Activated T-helper 1 cell treated with anti-CD3 and anti-CD28 coated beads, Interleukin-2, amount 50 U/mL, for 16 hours (primary cell): ENCODE measurements at places on chromosomes 2 and 18.

DNA sequence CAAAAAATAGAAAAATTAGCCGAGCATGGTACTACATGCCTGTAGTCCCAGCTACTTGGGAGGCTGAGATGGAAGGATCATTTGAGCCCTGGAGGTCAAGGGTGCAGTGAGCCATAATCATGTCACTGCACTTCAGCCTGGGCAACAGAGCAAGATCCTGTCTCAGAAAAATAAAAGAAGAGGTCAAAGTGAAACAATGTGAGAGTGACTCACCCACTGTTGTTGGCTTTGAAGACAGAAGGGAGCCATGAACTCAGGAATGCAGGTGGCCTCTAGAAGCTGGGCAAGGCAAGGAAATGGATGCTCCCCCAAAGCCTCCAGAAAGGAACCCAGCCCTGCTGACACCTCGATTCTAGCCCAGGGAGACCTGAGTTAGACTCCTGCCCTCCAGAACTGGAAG is 3.7 kb upstream of the TMEM214 start:
- no peak for DNase-seq

GRCh38 chr2:85231952-85232351 is 95.8 kb downstream of the TGOLN2 start:
- no peak for DNase-seq

DNA sequence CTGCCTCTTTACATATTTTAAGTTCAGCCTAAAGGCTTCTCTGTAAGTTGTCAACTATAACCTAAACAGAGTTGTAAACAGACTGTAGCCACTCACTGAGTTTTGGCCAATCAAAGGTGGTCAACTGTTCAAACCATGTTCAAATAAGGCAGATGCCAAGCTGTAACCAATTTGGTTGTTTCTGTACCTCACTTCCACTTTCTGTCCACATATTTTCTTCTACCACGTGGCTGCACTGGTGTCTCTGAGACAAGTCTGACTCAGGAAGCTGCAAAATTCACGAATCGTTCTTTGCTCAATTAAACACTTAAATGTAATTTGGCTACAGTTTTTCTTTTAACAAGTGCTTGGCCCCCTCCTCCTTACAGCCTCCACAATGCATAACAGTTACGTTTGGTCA is 555.2 kb downstream of the CNTNAP5 start:
- DNase-seq, result no peak

- DNase-seq, result no peak
These were observed 1.1 kb downstream of the MAPK4 start for GRCh38 chr18:50560681-50561629.

- no peak for DNase-seq
These were observed 50.8 kb downstream of the EMILIN2 start for GRCh38 chr18:2897448-2898185.

GRCh38 chr2:3073704-3074103 is 303.9 kb downstream of the EIPR1 start:
- DNase-seq, result no peak

DNA sequence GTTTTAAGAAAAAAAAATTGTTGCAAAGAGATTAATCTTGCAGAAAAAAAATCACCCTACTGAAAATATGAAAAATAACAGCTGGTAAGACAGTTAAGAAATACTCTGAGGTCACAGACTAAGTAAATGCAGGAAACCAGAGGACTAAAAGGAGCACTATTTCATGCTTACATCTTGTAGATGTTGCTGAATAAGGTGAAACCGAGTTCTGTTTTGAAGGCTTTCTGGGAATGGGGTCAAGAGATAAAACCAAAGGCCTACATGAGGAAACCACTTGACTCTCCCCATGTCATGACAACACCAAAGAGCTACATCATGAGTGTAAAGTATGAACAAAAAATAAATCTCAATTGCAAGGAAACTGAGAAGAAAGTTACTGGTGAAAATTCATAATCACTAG is 197.6 kb downstream of the LRP1B start:
- no peak for DNase-seq

GRCh38 chr18:10015941-10016819 is 102.4 kb downstream of the VAPA start:
- no peak for DNase-seq

GRCh38 chr18:61609131-61609530 is 275.9 kb downstream of the CDH20 start:
- DNase-seq, result no peak

GRCh38 chr2:195563857-195564512 is 93.0 kb upstream of the SLC39A10 start:
- no peak for DNase-seq

GRCh38 chr18:48715711-48716361 is 177.0 kb downstream of the CTIF start:
- no peak for DNase-seq

DNA sequence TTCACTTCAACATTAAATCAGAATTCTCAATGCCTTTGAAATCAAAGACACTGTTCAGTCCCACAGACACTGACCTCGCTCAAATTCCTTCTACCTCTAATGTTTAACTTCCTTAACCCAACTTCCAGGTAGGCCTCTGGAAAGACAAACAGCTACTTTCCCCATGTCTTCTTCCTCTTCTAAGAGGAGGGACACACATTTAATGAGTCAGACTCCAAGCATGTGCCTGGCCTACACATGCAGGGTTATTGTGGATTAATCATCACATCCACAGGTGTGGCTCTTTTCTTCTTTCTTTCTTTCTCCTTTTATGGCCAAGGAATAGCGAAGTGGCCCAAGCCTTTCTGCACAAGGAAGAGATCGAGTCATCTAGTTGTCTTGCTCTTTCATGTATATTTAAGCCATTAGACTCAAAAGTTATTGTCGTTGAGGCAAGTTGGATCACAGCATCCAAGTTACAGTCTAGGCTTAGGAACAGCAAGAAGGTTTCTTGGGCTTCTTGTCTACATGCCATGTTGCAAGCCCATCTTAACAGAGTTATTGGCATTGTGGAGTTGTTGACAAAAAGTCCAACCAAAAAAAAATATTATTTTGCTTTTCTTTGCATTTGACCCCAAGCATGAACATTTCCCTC is 387.8 kb downstream of the IRS1 start:
- DNase-seq, result no peak

DNA sequence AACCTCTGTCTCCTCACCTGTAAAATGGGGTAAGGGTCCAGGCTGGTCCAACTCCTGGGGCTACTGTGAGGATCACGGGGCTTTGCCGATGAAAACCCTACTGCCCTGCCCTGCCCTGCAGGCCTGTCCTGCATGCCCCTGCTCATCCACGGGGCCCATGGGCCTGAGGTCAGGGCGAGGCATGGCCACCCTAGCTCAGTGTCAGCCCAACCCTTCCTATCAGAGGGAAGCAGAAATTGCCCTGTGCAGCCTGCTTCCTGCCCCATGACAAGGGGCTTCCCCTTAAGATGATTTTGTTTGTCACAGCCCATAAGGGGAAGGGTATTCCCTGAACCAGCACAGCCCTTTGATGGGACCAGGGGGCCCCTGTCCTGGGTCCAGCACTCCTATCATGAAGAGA is 353.6 kb upstream of the ID2 start:
- no peak for DNase-seq

- no peak for DNase-seq
These were observed 275.3 kb downstream of the HRH4 start for GRCh38 chr18:24735624-24736231.
